Fibroblast of upper back skin (primary cell): ENCODE measurements at places on chromosomes 3 and 15.

GRCh38 chr15:47473106-47473725 lies 244.1 kb upstream of the SEMA6D start:
- DNase-seq = no peak

GRCh38 chr3:33256249-33256648 lies 21.0 kb upstream of the FBXL2 start:
- DNase-seq = no peak

- no peak for DNase-seq
Observed at GRCh38 chr3:32423534-32423933, 31.9 kb downstream of the CMTM7 start.

DNA sequence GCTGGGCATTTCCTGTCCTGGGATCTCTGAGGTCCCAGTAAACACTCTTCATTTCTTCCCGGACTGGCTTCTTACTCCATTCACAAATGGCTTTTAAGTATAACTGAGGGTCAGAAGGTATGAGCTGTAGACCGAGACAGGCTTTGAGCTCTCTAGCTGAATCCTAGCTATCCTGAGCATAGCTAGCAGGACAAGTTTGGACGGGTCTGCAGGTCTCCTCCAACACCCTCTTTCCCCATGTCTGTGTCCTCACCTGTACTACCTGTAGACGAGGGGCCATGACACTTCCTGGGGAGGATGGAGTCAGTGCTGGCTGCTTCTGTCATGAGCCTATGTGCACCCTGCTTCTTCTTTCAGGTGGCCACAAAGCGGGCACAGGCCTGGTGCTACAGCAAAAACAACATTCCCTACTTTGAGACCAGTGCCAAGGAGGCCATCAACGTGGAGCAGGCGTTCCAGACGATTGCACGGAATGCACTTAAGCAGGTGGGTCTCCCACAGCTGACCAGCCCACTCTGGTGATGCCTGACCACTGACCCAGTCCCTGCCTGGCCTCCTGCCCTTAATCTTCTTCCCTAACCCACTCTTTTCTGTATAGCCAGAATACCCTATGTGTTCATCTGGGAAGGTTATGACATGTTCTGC lies 72.1 kb upstream of the ACAD9 start:
- DNase-seq = no peak

DNA sequence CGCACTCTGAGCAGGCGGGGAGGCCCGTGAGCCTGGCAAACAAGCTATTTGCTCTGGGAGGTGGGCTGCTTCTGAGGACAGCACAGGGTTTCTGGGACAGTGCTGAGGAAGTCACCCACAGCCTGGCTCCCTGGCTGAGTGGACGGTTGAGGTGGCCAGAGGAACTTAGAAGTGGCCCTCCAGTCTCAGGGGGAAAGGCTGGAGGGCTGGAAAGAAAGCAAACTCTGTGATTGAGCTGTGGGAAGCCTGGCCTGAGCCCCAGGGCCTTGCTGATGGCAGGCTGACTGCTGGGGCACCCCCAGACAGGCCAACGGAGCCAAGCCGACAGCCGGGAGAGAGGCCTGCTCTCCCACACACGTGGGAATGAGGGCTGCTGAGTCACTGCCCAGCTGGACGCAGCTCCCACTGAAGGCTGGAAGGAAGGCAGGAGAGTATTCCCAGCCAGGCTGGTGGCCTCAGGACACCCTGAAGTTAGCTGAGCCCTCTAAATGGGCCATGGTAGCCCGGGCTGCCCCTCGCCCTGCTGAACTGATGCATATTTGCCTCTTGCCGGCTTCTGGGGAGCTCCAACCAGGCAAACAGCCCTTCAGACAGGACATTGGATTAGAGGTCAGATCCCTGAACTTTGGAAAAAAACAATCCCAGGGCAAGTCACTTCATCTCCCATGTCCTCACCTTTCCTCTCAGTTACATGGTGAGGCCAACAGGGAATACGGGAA lies 98.0 kb upstream of the TLE3 start:
- peak; percentile 83 for DNase-seq

- DNase-seq = no peak
Observed at GRCh38 chr3:54120657-54121413, 1.5 kb upstream of the CACNA2D3 start.

DNA sequence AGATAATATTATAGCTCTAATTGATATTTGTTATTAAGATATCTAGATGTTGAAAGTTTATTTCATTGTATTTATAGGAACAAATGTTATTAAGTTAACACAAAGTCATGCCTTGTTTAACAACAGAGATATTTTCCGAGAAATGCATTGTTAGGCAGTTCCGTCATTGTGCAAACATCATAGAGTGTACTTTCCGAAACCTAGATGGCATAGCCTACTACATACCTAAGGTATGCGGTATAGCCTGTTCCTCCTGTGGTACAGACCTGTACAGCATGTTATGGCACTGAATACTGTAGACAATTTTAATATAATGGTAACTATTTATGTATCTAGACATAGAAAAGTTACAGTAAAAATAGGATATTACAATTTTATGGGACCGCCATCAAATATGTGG lies 114.3 kb downstream of the NAALADL2 start:
- no peak for DNase-seq

GRCh38 chr3:102398666-102399065 lies 36.1 kb upstream of the ZPLD1 start:
- no peak for DNase-seq

DNA sequence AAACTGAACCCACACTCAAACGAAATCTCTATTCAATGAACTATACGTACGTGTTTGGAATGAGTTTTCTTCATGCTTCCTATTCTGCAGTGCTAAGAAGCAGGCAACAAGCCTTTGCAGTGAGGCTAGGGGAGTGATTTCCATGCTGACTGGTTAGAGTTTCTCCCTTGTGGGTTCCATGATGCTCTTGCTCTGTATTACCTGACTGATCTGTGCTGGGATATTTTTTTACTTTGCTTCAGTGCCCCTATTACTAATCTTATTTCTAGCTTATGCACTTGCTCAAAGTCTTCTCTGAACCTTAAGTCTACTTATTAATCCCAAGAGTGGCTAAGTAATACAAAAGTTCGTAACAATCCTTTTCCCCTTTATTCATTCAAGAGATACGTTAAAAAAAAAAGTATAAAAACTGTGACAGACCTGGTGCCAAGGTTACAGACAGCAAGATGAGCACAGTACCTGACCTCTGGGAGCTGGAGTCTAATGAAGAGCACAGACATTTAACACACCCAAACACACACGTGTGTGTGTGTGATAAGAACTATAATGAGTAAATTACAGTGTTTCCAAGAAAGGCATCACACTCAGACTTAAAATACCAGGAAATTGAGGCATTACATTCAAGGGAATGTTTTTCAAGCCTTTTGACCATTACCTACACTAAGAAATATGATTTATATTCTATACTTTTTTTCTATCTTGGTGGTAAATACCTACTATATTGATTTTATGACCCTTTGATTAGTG lies 50.5 kb upstream of the FBN1 start:
- no peak for DNase-seq

DNA sequence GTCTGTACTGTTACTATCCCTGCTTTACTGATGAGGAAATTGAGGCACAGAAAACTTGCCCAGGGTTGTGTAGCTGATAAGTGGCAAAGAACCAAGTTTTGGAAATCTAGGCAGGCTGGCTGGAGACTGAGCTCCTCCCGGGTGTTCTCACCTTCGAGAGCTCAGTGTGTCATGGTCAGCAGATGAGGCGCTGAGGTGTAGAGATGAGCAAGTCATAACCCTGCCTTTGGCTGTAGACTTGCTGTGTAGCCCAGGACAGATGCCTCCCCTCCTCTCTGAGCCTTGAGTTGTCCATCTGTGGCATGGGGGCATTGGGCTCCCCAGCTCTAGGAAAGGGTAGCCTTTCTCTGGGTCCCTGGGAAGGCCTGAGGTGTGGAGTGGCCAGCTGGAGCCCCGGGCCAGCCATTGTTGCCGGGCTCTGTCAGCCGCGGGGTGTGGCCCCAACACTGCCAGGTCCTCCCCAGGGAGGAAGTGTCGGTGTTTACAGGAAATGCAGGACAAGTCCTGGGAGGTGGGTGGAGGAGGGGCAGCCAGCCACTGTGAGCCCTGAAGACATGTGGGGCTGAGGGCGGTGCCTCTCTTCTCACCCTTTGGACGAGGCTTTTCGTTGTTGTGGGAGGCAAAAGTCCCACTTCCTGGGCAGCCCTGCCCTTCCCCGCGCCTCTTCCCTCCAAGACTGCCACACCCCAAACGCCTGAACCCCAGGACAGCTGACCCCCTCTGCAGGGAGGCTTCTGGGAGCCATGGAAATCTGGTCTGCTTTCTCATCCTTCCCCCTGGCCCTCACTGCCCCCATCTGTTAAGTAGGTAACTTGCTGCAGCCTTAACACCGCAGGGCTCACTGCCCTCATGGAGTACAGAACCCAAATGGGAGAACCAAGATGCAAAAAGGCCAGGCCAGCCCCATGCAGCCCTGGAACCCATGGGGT lies 29.1 kb downstream of the FGD5 start:
- DNase-seq = no peak

GRCh38 chr3:143119974-143120715 lies 574 bp downstream of the CHST2 start:
- peak; percentile 4 for DNase-seq
